Suppressor macrophage treated with lipopolysaccharide for 1 hour (primary cell): ENCODE measurements at places on chromosomes 16 and 17.
A peak's percentile ranks its signal among the peaks of the same experiment; 100 is the strongest.

DNA sequence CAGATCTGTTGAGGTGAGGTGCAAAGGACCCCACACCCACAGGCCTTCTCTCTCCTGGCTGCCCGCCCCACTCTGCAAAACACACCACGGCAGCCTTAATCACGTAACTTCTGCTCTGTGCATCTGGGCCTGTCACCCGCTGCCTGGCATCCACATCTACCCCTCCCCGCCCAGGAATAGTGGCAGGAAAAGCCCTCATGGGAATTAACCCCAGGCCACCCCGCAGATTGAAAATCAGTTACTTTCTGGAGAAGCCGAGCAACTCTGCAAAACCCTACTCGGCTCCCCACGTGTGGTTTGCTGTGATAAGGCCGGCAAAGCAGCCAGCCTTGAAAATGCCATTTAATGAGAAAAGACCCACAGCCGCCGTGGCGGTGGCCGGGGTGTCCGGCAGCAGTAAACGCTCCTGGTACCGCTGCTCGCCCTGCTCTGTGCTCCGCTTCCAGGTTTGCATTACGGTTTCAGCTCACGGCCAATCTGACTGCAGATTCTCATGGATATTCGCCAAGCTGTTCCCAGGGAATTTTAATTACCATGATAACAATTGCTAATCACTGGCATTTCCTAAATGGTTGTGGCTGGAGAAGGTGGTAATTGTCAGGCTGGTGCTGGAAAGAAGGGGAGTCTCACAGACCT lies 78.0 kb upstream of the DOC2B start:
- no peak for DNase-seq

DNA sequence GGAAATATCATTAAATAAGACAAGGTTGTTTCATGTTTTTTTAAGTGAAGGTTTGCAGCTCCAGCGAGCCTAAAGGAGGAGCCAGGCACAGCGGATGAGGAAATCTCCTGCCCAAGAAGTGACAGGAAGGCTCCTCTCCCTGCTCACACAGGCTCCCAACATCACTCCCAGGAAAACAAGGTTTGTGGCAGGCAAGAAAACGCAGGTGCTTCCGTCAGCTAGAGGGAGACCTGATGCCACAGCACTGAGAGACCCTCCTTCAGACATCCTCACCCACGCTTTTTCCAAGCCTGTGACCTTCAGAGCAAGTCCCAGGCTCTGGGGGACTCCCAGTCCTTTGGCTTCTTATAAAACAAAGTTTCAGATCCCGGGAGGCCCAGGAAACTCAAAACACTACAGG lies 89.7 kb downstream of the ZNF423 start:
- DNase-seq: no peak

DNA sequence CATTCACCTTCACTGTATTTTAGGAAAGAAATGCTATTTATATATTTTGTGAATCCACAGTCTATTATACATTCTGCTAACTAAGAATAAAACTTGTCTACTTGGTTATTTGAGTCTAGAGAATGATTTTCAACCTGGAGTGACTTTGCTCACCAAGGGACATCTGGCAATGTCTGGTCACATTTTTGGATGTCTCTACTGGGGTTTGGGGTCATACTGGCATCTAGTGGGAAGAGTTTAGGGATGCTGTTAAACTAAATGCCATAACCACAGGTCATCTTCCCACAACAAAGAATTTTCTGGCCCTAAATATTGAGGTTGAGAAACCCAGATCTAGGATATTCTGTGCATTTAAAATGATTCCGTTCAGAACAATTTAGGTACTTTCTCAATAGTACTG lies 26.0 kb downstream of the KCNJ16 start:
- DNase-seq: no peak

DNA sequence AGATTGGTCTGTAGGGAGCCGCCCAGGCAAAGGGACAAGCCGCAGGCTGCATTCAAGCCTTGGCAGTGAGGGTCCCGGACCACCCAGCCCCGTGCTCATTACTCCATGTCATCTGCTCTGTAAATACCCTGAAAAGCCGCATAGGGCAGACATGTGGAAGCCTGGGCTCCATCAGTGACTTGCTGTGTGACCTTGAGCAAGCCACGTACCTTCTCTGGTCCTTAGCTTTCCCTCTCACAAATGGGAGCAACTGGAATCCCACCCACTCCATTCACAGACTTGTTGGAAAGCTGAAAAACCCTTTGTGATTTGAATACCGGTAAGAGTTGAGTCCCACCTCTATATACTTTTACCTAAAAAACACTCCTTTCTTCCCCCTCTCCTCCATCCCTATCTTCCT lies 11.9 kb downstream of the CAMKK1 start:
- DNase-seq: no peak

- DNase-seq: no peak
These were observed 3.3 kb upstream of the HIGD1B start for GRCh38 chr17:44844390-44844830.

DNA sequence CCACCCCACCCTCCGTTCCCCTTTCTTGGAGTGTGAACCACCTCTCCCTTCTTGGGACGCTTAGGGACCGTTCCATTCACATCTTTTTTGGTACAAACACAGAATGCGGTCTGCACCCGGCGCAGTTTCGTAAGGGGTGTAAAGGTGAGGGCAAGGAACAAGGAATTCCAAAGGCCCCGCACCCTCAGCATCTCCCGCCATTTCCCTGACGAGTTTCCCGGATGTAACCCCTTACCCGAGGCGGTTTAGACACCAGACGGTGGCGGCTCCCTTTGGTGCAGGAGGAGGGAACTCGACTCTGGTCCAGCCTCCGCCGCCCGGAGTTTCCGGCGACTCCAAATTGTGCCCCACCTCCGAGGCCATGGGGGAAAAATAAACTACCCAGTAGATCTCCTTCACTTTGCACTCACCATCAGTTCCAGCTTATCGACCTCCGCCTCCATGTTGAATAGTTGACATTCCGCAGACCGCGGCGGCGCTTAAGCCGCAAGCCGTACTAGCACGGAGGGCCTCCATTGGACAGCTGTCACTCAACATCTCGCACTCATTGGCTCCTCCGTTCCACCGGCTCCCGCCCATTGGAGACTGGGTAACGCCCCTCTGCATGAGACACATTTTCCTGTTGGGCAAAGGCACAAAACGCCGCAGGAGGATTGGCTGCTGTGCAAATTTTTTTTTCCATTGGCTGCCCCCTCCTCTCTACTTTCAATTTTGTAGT lies at the start of gene SKA2:
SKA2 (minus strand) TSS at position 466 of the 718 bp plus-strand sequence; CDS start at position 443, 23 bp downstream.
- DNase-seq: peak; percentile 97

GRCh38 chr16:10828851-10829366 lies 10.3 kb upstream of the TVP23A start:
- peak; percentile 94 for DNase-seq

DNA sequence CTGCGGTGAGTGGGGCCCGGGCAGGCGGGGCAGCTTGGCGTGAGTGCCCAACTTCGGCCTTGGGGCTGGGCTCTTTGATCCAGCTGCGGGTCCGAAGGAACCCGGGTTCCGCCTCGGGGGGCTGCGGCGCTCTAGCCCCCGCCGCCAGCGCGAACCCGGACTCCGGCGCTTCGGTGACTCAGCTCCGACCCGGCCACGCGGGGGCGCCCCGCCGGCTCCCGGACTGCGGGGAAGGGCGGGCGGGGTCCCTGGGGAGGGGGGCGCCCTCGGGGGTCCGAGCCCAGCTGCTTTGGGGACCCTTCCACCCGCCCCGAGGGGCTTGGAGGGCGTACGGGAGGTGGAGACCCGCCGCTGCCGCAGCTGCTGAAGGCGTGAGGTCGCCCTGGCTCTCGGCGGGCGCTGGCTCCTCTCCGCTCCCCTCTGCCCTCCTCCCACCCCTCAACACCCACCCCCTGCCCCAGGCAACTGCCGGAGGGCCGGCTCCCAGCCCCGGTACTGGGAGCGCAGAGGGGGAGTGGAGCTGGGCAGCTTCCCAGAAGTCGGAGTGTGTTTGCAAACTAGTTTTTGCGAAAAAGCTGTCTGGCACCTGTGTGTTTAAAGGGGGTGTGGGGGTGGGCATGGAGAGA lies 516 bp downstream of the CPNE2 start:
- peak; percentile 66 for DNase-seq

- DNase-seq: no peak
These were observed 76.1 kb downstream of the RAI1 start for GRCh38 chr17:17757391-17757791.

GRCh38 chr17:13024016-13024415 lies 6.2 kb upstream of the ELAC2 start:
- DNase-seq: no peak

DNA sequence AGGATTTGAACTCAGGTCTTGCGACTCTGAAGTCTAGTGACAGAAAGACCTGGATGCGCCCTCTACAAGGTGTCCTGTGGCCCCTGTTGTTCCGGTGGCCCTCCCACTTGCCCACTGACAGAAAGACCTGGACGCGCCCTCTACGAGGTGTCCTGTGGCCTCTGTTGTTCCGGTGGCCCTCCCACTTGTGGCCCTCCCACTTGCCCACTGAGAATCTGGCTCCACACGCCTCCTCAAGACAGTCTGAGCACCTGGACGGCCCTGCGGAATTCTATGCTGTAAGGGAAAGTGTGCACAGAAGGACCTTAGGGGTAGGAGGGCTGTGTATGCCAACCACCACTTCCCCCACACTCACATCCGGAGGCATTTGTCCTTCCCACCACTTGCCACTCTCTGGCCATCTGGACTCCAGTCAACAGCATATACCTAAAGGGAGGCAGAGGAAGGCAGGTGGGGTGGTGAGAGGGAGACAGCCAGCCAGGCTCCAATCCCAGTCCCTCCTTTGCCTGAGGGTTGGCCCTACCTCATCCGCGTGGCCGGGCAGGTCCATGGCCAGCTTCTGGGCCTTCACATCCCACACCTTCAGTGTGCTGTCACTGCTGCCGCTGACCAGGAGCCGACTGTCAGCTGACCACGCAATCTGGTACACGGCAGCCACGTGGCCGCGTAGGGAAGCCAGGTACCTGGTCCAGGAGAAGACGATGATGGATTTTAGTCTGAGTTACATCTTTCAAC lies 9.1 kb downstream of the NLE1 start:
- DNase-seq: no peak

- no peak for DNase-seq
These were observed 71.0 kb downstream of the CMC2 start for GRCh38 chr16:80935691-80936090.

DNA sequence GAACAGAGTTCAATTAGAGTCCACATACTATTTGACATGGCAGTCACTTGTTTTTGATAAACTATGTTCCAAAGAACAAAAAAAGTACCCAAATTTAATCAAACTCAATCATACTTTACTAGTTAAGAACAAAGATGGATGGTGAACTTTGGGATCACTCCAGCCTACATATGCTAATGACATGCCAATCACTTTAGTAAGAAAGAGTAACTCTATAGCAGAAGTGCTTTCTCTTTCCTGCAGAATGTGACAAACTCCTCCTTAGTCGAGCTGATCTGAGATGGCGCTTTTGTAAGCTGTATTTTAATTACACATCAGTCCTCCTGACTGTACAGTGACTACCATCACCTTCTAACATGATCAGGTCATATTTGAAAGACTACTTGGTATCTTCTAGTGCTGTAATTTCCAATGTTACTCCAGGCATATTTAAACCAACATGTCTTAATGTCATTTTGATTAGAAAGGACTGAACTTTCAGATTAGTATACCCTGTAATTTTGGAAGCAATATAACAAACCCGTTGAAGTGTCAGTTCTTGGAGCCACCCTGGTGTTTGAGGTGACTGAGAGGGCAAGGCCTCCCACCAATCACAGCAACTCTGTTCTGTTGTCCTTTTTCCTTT lies 4.1 kb downstream of the NETO2 start:
- DNase-seq: no peak

GRCh38 chr16:83727018-83727417 lies 80.8 kb upstream of the HSBP1 start:
- DNase-seq: peak; percentile 78

DNA sequence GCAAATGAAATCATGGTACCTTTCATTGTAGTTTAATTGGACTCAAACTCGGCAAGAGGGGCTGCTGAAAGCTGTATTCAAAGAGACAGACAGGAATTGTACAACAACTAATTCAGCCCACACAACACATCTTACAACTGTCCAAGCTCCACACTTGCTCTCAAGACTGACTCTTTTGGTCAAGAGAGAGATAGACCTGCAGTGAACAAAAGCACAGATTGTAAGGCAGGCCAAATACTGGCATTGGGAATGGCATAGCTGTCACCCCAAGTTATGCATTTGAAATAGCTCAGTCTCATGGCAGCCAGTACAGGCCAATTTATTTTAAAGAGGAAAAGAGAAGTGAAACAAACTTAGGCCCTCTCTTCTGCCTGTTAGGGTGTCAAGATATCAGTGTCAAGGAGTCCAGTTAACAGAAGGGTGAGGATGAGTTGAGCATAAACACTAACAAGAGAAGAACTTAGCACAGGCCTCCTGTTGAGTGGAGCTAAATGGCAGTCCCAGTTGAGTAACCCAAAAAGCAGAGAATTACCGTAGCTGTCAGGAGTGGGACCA lies 215.7 kb downstream of the IRX3 start:
- no peak for DNase-seq

GRCh38 chr17:18037486-18037885 lies 1.5 kb downstream of the ATPAF2 start:
- DNase-seq: peak; percentile 75

- DNase-seq: peak; percentile 96
These were observed at the start of gene CIAO3 for GRCh38 chr16:740764-741505. CIAO3 (minus strand) TSS chr16:740997; CDS start chr16:740985, 12 bp downstream.

DNA sequence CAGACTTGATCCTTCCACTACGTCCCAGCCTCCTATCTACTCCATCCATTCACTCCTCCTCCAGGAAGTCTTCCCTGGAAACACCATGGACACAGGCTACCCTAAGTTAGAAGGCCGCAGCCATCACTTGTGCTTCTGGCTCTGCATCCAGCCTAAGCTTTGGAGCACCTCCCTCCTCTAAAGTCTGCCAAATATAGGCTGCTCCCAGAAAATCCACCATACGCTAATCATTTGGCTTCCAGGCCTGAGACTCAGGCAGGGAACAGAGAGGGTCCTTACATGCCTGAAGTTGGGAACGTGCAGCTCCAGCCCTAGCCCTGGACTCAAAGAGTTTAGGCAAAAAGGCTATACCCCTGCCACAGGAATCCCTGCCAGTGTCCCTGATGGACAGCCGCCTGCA lies 6.7 kb downstream of the PCGF2 start:
- DNase-seq: no peak

DNA sequence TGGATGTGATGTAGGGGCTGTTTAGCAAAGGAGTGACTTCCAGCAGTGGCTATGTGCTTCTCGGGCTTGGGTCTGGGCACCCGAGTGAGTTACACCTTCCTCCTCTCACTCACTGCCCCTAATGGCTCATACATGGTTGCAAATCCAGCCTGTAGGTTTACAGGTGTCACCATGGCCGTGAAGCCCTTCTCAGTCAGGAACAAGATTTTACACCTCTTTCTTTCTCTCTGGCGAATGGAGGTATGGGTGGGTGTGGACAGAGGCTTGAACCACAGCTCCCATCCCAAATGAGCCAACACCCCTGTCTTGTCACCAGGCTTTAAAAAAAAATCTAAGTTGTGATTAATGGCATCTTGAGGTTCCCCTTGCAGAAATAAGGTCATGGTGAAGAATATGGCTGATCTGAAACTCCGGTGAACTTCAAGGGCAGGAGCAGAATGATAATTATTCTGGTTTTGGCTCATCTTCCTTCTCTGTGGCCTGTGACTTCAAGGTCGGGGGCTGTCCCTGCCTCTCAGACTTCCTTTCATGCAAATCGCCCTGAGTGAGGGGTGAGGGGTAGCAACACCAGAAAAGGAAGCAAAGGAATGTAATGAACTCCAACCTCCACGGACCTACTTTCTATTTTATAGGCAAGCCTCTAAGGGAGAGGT lies 331.2 kb downstream of the MAF start:
- DNase-seq: peak; percentile 80
